Pons (tissue), 1 donor: ENCODE measurements at places on chromosomes 3 and 15.

DNA sequence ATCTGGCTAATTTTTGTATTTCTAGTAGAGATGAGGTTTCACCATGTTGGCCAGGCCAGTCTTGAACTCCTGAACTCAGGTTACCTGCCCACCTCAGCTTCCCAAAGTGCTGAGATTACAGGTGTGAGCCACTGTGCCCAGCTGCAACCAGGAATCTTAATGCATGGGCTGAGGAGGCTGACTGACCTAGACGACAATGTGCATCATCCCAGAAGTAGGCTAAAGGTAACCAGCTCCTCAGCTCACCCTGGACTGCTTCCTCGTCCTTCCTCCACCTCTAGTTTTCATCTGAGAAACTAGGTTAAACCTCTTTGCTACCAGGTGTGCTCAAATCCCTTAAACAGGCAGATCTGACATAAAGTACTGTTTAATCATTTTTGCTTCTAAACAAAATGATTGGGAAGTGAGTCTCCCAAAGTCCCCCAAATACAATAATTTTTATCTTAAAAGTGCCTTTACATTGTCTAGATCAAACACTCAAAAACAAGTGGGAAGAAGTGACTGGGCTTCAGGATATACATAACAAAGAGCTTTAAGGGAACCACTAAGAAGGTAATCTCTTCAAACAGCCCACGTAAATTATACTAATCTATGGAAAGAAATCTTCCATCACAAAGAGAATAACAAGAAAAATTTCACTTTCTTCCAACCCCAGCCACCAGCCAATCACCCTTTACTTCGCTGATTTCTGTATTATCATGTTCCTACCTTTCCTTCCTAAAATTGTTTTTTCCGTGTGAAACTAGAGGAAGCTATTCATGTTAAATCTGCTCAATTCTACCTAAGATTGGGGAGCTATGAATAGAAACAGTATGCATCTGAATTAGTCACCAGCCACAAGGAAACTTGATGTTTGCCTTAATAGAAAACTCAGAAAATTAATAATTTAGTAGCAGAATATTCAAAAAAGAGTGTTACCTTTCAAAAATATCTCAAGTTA, 34.7 kb downstream of the IGF2BP2 start:
- DNase-seq = no peak

GRCh38 chr3:70110066-70110465, 110.5 kb downstream of the SAMMSON start:
- peak; percentile 86 for DNase-seq

DNA sequence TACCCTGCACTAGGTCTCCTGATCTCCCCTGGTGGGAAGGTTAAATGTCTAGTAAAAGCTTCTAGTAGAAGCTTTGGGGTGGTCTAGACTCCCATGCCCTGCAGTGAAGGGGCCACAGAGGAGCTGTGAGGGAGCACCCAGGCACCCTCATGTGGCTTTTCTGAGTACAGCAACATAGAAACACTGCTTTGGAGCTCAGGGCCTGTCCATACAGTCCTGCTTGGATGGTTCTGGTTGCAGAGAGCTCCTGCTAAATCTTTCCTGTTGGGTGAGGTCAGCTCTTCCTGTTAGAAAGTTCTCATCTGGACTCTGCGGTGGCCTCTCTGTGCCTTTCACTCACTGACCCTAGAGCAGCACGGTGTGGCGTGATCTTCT, 47.8 kb downstream of the GPD1L start:
- DNase-seq = no peak

- no peak for DNase-seq
Observed at GRCh38 chr3:11457135-11457534, 184.9 kb downstream of the ATG7 start.

GRCh38 chr3:141410408-141410807, 42.1 kb downstream of the ZBTB38 start:
- DNase-seq = peak; percentile 92

GRCh38 chr3:112633757-112634156, 7.2 kb downstream of the CCDC80 start:
- no peak for DNase-seq

DNA sequence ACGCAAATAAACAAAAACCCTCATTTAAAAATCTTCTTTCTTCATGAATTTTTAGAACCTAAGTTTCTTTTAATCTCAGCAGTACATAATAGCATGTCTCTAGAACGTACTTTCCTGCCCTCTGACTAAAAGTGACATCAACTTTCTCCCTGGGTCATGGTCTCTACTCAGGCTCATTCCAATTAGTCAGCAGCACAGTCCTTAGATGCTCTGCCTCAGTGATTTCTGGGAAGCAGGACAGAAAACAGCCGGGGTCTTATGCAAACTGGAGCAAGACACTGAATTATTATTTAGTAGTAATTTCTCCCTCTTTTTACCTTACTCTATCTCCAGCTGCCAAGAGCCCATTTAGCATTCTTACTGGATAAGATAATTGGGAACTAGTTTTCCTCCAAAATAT, 365.2 kb downstream of the TUSC7 start:
- peak; percentile 36 for DNase-seq

DNA sequence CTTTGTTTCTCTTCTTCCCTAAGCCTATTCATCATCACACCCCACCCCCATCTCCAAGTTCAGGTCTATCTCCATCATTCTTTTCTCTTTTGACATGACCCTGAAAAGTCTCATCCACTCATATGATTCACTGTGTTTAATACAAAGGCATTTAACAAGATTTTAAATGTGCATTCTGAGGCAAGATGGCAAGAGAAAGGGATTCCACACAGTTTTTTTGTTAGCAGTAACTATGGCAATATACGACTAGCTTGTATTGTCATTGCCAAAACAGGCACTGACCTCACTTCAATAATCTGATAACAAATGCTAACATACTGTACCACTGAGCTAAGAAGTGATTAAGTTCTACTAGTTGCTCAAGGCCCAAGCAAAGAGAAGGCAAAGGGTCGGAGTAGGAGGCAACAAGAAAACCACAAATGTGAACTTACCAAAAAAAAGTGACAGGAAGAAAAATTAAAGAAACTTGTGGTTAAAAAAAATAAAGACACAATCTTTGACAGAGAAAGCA, 53.2 kb downstream of the FBN1 start:
- no peak for DNase-seq
